ENCODE measurements at places on chromosomes 13 and 19. TPM values are rescaled to one million over a fixed set of nuclear protein-coding genes. Genes with fewer than 3 reads are reported as not detected.
A peak's percentile ranks its signal among the peaks of the same experiment; 100 is the strongest.

- H3K4me1 ChIP-seq, result peaks cover 10% of the 10 kb centered on the region
- peaks cover 20% of the 10 kb centered on the region for H3K36me3 ChIP-seq
- no peaks in the 10 kb centered on the region for H3K27me3 ChIP-seq
- no peak for DNase-seq
Measured at GRCh38 chr19:34676697-34677385, at the start of gene SCGB2B2. SCGB2B2 (minus strand) TSS chr19:34677159; CDS start chr19:34594563, 82,596 bp downstream.

CYP2F1 gene
- total RNA-seq, result 16.6 TPM

DNA sequence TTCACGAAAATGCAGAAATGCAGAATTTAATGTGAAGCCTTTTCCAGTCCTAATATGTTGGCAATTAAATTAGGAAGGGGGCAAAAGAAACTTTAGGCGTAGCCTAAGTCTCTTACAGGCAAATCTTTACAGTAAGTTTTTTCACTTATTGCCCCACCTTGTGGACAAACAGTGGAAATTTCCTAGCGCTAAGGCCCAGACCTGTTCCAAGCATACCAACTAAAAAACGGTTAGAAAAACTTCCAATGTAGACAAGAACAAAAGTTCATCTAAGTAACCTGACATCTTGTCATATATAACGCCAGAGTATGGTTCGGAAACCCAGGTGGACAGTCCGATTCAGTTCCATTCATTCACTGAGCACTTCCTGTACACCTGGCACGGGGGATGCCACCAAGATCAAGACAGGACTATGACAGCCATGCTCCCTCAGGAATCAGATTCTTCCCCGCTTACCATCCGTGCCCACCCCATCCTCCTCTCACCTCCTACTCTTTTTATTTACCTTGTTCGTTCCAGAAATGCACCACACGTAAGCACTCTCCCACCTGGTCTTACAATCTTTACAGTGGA, 4.9 kb downstream of the ZAR1L start:
- H3K27ac ChIP-seq, result no peak overlapping the region
- H3K4me1 ChIP-seq, result peaks cover 8% of the 10 kb centered on the region
- no peaks in the 10 kb centered on the region for H3K36me3 ChIP-seq
- no peak overlapping the region for H3K4me3 ChIP-seq
- DNase-seq, result no peak

DNA sequence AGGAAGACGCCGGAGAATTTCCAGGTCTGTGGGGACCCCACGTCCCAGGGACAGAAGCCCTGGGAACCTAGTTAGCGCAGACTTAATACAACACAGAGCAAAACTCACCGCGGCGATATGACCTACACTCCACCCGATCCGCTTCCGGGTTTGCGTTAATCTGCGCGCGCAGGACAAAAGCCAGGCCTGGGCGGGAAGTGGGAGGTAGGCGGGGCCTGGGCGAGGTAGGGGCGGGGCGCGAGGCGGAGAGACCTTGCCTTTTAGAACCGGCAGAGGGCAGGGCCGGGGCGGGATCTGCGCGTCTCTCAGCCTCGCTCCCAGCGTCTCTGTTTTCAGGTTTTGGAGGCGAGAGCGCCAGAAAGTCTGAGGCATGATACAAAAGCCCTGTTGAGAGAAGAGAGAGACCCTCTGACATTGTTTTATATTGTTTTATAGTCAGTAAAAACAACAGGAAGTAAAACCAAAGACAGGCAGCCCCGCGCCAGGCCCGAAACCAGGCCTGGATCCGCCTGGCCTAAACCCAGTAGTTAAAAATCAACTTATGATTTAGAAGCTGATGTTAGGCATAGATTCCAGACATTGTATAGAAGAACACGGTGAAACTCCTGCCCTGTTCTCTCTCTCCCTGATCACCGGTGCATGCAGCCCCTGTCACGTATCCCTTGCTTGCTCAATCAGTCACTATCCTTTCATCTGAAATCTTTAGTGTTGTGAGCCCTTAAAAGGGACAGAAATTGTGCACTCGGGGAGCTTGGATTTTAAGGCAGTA, at the start of gene ZNF611:
TSS of gene ZNF611 (minus strand) at position 152 of the 769 bp plus-strand sequence. CDS start 19,150 bp downstream, outside the sequence.
- H3K4me1 ChIP-seq, result peaks cover 7% of the 10 kb centered on the region
- no peaks in the 10 kb centered on the region for H3K36me3 ChIP-seq
- H3K27ac ChIP-seq, result peak within 1 kb of the TSS; percentile 91
- peak; percentile 99 for DNase-seq
- no peaks in the 10 kb centered on the region for H3K27me3 ChIP-seq

DNA sequence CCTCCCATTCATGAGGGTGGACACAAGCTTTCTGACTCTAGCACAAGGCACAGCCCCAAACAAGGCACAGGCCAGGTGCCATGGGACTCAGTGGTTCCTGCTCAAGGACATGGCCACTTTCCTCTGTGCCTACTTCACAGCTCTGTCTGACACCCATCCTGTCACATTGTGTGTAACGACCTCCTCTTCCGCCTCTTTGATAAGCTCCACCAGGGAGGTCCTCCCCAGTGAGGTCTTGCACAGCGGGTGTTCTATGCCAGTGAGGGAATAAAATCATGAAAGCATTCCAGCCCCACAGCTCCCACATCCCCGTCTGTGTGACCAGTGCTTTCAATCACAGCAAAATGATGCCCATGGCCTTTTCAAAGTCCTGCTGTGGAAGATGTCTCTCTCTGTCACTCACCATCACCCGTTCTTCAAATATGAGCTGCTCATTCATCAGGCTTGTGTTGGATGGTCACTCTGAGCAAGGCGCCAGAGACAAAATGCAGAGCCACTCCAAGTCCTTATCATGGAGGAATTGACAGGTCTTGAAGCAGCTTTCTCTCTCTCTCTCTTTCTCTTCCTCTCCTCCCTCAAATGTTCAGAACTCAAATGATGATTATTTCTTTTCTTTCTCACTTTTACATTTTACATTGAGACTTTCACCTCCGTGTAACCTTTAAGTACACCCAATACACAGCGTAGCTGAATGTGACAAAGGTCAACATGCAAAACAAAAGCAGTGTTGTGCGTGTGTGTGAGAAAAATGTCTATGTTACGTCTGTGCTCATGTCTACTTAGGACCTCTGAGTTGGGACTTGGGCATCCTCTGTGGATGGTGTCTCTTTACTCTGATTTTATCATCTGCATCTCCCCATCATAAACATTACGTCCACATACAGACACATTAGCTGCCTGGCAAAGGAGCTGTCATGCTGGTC, 8.0 kb upstream of the SPATA13 start:
- no peak overlapping the region for H3K27ac ChIP-seq
- no peak overlapping the region for H3K4me3 ChIP-seq
- H3K27me3 ChIP-seq, result no peaks in the 10 kb centered on the region
- H3K4me1 ChIP-seq, result peaks cover 17% of the 10 kb centered on the region
- H3K36me3 ChIP-seq, result no peaks in the 10 kb centered on the region

WASF3 gene
- total RNA-seq, result 21.4 TPM

SIAH3 gene
- total RNA-seq, result not detected

ZSWIM9 gene
- 6.9 TPM for total RNA-seq

- DNase-seq, result no peak
- H3K27me3 ChIP-seq, result no peaks in the 10 kb centered on the region
- H3K27ac ChIP-seq, result no peak overlapping the region
- H3K4me1 ChIP-seq, result no peaks in the 10 kb centered on the region
- H3K4me3 ChIP-seq, result no peak overlapping the region
Measured at GRCh38 chr13:37995092-37995491, 125.5 kb upstream of the TRPC4 start.

DNA sequence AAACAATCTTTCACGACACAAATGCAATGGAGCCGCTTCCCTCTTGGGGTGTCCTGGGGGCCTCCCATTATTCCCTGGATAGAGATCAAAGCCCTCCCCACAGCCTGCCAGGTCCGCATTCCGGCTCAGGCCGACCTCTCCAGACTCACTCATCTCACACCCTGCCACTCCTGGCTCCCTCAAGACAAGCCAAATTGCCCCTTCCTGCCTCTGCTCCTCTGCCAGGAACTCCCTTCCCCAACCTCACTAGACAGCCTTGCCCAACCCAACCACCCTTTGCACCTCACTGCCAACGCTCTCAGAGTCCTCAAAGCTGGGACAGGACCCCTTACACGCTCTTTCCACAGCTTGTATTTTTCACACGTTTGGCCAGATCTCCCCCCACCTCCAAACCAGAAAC, 1.5 kb downstream of the ABHD17A start:
- no peak for DNase-seq
- peaks cover 17% of the 10 kb centered on the region for H3K36me3 ChIP-seq
- peak overlapping the region; percentile 71 for H3K4me3 ChIP-seq

- no peak for DNase-seq
- no peaks in the 10 kb centered on the region for H3K36me3 ChIP-seq
- H3K27me3 ChIP-seq, result no peaks in the 10 kb centered on the region
- H3K4me3 ChIP-seq, result no peak overlapping the region
Measured at GRCh38 chr19:35246466-35247092, 2.2 kb upstream of the LSR start.

PNMA8B gene
- 2.2 TPM for total RNA-seq

DNA sequence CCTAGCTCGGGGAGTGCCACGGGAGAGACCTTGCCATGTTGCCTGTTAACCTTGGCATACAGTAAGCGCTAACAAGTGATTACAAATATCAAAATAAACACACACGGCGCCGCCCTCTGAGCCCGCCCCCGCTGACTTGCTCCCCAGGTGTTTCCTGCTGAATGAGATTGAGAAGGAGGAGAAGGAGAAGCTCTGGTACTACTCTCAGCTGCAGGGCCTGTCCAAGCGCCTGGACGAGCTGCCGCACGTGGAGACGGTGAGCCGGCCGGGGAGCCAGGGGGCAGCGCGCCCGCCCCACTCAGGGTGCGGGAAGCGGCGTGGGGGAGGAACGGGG, 5.0 kb downstream of the APC2 start:
- H3K36me3 ChIP-seq, result no peaks in the 10 kb centered on the region
- peaks cover 23% of the 10 kb centered on the region for H3K27me3 ChIP-seq
- H3K4me3 ChIP-seq, result no peak overlapping the region
- peaks cover 28% of the 10 kb centered on the region for H3K4me1 ChIP-seq

- peak within 1 kb of the TSS; percentile 64 for H3K4me3 ChIP-seq
- peak; percentile 91 for DNase-seq
- H3K27ac ChIP-seq, result peak within 1 kb of the TSS; percentile 56
- peaks cover 17% of the 10 kb centered on the region for H3K27me3 ChIP-seq
Measured at GRCh38 chr19:11418549-11419506, at the start of gene RGL3. RGL3 (minus strand) TSS chr19:11419314; CDS start chr19:11419278, 36 bp downstream.

BEST2 gene
- not detected for total RNA-seq

CYP2S1 gene
- total RNA-seq, result 25.4 TPM

DNA sequence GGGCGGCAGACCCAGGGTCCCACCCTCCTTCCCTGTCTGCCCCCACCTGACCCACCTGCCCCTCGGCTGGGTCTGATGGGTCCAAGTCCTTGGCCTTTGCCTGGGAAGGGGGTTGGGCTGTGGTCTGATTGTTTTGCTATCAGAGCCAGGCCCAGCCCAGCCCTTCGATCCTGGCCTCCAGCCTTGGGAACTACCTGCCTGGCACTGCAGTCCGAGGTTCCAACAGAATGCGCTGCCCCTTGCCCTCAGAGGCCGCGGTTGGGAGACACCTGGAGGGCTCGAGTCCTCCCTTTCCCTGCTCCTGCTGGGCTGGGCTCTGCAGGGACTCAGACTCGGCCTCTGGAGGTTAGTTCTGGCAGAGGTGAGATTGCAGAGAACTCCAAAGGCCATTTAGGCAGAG, 1.6 kb downstream of the CCL25 start:
- no peak for DNase-seq
- no peak overlapping the region for H3K4me3 ChIP-seq
- no peaks in the 10 kb centered on the region for H3K36me3 ChIP-seq
- H3K4me1 ChIP-seq, result peaks cover 11% of the 10 kb centered on the region

DNA sequence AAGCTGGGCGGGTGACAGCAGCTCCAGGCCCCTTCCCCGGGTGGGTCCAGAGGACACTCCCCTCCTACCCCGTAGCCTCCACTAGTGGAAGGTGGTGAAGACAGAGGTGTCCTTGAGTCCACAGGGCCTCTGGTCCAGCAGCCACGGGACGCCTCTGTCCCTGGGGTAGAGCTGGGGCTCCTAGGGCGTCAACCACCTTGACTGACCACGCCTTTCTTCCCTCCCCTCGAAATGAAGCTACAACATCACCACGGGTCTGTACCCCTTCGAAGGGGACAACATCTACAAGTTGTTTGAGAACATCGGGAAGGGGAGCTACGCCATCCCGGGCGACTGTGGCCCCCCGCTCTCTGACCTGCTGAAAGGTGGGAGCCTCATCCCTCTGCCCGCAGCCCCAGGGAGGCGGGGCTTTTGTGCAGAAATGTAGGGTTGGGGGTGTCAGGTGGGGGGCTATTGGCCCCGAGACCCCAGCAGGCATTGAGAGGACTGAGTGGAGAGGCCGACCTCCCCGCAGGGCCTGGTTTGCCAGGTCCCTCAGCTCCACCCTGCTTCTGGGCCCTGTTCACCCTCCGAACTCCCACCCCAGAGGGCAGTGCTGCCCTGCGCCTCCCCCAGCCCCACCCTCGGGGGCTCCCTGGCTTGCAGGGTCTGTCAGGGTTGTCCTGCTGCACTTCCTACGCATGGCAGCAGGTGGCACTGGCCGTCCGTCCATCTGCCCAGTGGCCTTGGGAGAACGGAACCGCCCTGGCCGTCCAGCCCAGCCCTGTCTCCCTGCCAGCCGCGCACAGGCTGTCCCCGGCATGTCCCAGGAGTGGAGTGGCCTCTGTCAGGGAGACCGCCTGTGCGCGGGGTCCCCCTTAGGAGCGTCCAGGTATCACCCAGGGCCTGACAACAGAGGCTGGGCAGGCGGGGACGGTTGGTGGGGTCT, 15.7 kb downstream of the STK11 start:
- H3K36me3 ChIP-seq, result peaks cover 34% of the 10 kb centered on the region
- peaks cover under 1% of the 10 kb centered on the region for H3K4me1 ChIP-seq
- H3K27ac ChIP-seq, result peak overlapping the region; percentile 15
- peak; percentile 48 for DNase-seq
- H3K27me3 ChIP-seq, result no peaks in the 10 kb centered on the region

CFAP97D2 gene
- not detected for total RNA-seq

TUBB4A gene
- total RNA-seq, result 1.5 TPM

SIGLEC12 gene
- total RNA-seq, result not detected

DNA sequence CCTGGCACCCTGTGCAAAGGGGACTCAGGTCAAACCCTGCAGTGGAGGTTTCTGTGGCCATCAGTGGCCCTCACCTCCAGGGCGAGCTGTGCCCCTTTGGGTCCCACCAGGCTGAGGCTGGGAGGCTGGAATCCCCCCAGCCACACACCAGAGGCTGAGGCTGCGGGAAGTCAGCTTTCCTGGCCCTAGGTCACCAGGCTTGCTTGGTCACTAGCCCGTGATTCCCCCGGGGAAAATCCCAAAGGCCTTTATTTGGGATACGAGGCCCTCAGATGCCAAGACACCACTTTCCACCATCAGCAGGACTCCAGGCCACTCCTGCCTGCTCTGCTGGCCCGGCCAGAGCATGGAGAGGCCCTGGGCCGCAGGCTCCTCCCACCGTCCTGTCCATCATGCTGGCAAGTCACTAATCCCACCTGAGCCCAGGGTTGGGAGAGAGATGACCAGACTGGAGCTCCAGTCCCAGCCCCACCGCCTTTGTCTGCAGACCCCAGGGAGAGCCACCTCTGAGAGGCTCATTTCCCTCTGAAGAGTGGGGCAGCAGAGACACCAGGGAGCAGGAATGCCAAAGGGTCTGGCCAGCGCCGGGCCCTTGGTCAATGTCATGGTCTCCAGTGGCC, 4.7 kb downstream of the NKPD1 start:
- H3K4me3 ChIP-seq, result no peak overlapping the region
- peaks cover 27% of the 10 kb centered on the region for H3K4me1 ChIP-seq
- no peaks in the 10 kb centered on the region for H3K36me3 ChIP-seq
- no peak overlapping the region for H3K27ac ChIP-seq

GRCh38 chr19:37309834-37310575, 60.9 kb upstream of the ZNF527 start:
- H3K27ac ChIP-seq, result no peak overlapping the region
- H3K4me1 ChIP-seq, result peaks cover 5% of the 10 kb centered on the region
- H3K36me3 ChIP-seq, result no peaks in the 10 kb centered on the region

Data from upper lobe of left lung (tissue), 6 donors.